Spinal cord (tissue), 10 donors: ENCODE measurements at places on chromosomes 12 and 14. TPM values are rescaled to one million over a fixed set of nuclear protein-coding genes. Genes with fewer than 3 reads are reported as not detected.

MYO1H gene
- polyA plus RNA-seq, result 0.30 TPM

MFAP5 gene
- 40.2 TPM for polyA plus RNA-seq

TMEM30B gene
- polyA plus RNA-seq, result 0.14 TPM

SERPINA9 gene
- polyA plus RNA-seq, result not detected
